ENCODE measurements at places on chromosomes 3 and 15.

DNA sequence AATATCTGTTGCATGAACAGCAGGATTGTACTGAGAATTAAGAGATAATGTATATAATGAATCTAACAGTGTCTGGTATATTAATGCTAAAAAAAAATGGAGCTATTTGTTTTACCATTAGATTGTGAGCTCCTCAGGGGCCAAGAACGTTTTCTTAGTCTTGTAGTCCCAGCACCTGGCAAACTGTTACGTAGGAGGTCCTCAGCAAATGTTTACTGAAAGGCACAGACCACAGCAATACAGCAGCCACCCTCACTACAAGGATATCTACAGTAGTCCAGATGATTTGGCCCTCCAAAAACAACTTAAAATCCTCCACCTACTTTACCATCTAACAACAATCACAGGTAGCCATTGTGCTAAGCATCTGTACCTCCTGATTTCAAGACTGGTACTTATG is 59.7 kb downstream of the MSL2 start:
- no peak for DNase-seq

DNA sequence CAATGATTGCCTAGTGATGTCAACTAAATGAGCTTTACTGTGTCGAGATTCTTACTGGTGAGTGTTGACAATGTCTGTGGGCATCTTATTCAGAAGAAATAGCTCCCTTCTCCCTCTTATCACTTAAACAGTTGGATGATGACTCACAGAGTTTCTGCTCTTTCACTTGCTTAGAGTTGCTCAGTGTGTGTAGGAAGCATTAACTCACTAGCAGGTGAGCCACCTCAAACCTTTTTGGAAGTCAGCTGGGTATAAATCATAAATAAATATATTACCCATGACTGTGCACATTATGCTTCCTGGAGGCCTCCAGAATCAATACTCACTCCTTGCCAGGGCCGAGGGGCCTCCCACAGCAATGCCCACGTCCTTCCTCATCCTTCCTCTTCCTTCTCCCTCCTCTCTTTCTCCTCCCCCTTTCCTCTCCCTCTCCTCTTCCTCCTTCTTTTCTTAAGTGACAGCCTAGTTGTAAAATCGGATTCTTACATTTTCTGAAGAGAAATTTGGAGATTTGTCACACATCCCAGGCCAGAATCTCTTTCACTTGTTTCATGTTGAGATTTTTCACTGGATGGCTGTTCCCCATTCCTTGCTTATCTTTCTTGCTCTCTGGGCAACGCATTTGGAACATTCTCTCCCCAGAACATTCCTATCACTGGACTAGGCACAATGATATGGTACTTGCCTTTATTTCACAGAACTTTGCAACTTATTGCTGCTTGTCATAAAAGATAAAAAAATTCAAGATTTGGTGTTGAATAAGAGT is 17.5 kb downstream of the SHC4 start:
- no peak for DNase-seq

GRCh38 chr3:37963016-37963415 is 27.6 kb upstream of the VILL start:
- no peak for DNase-seq

- DNase-seq, result no peak
Measured at GRCh38 chr3:38268087-38268486, 2.5 kb downstream of the SLC22A13 start.

GRCh38 chr3:155402656-155403055 is 109.2 kb upstream of the STRIT1 start:
- DNase-seq, result no peak

DNA sequence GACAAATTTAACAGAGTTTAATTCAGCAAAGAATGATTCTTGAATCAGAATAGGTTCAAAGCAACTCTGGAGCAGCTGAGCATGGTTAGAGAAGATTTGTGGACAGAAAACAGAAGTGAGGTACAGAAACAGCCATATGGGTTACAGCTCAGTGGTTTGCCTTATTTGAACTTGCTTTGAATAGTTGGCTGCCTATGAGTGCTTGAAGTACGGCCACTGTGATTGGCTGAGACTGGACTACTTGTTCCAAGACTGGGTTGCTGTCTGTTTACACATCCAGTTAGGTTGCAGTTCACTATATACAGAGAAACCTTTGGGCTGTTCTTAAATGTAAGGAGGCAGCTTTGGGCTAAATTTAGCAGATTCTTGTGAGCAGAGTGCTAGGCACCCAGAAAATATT is 79.4 kb upstream of the CADPS start:
- DNase-seq, result no peak
